ENCODE measurements at places on chromosomes 5 and 9.

GRCh38 chr5:6950860-6951259 is 237.6 kb downstream of the TENT4A start:
- DNase-seq = no peak

DNA sequence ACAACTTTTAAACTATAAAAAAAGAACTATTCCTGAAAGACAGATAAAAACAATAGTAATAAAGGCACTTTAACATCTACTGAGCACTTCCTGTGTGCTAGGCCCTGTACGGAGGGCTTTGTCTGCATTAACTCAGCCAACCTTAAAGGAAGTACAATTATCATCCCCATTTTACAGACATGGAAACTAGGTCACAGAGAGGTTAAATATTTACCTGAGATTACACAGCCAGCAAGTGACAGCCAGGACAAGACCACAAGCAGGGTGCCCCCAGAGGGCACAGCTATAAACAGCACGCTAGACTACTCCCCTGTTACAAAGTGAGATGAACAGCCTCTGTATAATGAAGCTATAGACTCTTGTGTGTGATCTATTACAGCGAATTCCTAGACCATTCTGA is 25.5 kb downstream of the DDX31 start:
- DNase-seq = peak; percentile 52

GRCh38 chr5:116361171-116361967 is 213.3 kb downstream of the SEMA6A start:
- no peak for DNase-seq

DNA sequence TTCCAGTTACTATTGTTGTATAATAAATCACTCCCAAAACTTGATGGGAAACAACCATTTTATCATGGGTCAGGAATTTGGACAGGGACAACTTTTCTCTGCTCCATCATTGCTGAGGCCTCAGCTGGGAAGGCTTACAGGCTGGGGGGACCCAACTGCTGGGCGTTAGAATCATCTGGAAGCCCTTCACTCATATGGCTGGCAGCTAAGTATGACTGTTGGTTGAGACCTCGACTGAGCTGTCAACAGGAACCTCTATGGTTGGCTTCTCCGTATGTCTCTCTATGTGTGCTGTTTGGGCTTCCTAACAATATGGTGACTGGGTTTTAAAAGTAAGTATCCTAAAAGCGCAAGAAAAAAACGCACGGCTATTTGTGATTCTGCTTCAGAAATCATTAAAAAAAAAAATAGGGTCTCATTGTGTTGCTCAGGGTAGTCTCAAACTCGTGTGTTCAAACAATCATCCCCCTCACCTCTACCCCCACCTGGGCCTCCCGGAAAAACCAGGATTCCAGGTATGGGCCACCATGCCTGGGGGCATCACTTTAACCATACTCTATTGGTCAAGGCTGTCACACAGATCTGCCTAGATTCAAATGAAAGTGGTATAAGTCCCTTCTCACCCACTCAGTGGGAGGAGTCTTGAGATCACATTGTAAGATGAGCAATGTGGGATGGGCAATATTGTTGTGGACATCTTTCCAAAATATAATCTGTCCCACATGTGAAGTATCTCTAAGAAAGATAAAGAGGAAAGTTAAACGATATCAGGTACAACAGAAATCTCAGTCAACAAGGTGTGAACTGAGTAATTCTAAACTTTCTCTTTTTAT is 15.2 kb downstream of the FNBP1 start:
- no peak for DNase-seq

DNA sequence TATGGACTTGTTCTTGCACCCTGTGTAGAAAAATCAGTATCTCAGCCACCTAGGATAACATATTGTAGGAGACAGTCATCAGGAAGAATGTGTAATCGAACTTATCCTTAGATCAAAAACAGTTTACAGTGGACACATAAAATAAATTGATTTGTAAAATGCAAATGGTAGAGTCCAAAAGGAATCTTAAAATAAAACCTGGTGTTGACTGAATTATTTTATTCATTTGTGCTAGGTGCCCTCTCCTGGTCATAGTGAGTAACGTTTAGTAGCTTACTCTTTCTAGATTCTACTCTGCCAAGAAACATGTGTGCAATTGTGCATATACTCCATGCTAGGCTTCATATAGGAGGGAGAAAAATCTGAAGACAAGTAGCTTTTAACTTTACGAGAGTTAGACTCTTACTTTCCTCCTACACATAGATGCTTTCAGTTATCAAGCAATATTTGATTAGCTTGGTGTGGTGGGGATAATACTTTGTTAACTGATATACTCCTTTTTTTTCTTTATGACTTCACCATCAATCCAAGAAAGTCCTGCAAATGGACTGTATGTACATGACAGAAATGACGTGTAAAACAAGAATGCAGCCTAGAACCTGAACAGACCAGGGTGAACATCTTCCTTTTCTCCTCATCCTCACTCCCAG is 23.7 kb upstream of the LOX start:
- peak; percentile 69 for DNase-seq

DNA sequence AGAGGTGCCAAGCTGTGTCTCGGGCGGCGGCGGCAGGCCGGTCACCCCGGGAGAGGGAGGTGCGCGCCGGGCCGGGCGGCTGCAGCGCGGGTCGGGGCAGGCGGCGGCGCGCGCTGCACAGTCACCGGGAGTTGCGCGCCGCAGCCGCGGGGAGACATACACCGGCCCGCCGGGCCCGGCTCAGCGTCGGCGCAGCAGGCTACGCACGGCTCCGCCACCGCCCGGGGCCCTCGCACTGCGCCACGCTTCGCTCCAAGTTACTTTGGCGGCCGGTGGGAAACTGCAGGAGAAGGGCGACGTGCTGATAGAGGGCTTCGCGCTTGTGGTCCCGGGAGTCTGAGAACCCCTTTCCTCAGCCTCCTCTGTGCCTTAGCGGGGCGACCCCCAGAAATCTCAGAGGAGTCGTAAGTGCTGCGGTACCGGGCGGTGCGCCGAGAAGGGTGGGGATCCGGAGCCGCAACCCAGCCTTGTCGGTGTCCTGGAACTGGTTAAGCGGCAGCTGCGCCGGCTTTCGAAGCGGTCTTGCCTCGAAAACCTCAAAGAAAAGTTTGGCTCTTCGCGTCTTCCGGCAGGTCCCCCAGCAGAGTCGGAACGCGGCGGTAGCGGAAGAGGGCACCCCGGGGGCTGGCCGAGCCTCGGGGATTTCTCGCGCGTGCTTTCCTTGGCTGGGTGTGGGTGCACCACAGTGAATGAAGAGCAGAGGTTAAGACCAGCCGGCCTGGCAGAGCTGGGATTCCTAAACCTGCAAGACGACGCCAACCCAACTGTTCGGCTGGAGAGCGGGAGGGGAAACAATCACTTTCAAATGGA is at the start of gene EFNA5:
Gene EFNA5, minus strand, starts transcription at position 6 of the 810 bp plus-strand sequence.
- DNase-seq = peak; percentile 75

DNA sequence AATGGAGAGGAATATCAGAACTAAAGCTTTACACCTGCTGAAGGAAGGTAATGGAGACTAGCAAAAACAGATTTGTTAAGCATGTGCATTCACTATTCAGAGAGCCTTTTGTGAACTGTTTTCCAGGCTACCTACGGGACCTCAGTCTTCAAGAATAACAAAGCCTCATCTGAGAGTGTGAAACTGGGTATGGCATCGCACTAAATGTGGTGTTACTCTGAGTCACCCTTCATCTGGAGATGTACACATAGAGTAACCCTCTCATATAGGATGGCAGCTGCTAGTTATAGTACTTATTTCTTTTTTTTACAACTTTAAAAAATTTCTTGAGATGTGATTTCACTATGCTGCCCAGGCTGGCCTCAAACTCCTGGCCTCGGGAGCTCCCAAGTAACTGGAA is 306.8 kb downstream of the ZNF608 start:
- no peak for DNase-seq

- no peak for DNase-seq
Observed at GRCh38 chr5:138305797-138306196, 25.8 kb downstream of the CDC25C start.

DNA sequence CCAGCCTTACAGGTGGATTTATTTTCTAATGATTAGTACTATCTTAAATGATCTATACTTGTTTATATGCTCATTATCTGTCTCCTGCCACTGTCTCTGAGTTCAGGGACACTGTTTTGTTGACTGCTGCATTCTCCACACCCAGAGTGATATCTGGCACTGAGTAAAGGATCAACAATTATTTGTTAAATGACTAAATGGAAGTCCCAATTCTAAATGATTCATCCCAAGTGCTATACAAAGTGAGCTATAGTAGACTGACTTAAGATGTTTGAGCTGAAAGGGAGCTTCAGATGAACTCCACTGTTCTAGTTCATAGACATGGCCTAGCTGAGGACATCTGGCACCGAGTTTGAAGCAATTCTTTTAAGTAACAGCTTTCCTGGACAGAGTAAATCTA is 40.5 kb downstream of the ITGA2 start:
- DNase-seq = no peak

GRCh38 chr5:39648085-39648847 is 223.5 kb upstream of the DAB2 start:
- no peak for DNase-seq

GRCh38 chr5:1067141-1068121 is 44.4 kb downstream of the SLC12A7 start:
- DNase-seq = no peak

DNA sequence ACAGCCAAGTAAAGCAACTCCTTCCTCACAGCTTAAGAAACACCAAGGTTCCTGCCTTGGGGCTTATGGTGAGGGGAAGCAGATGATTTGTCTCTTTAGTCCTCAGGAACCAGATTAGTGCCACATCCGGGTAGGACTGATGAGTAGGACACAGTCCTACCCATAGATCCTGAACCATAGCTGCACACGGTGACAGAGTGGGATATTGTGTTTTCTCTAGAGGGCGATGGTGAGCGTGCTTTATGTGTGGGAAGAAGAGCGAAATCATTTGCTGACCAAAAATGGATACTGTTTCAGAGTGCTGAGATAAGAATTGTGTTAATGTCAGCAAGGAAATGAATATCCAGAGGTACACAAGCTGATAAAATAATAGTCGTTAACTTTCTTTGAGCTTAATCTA is 209.0 kb upstream of the FBXL7 start:
- peak; percentile 11 for DNase-seq

- no peak for DNase-seq
Observed at GRCh38 chr5:9841516-9842170, 211.5 kb upstream of the TAS2R1 start.

DNA sequence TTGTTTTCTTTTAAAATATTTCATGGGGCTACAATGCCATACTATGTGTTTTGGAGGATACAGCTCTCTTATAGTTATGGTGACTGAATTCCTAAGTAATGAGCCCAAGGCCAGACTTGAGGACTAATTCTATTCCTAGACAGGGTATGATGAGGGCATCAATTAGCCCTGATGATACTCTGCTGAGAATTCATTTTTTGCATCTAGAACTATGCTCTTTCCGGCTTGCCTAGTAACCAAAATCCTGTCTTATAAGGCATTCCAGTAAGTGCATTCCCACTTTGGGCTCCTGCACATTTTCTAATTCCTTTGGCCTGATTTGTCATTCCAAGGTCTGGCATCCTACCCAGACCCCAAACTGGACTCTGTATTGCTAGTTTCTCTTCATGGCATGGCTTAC is 62.4 kb downstream of the MAT2B start:
- no peak for DNase-seq

DNA sequence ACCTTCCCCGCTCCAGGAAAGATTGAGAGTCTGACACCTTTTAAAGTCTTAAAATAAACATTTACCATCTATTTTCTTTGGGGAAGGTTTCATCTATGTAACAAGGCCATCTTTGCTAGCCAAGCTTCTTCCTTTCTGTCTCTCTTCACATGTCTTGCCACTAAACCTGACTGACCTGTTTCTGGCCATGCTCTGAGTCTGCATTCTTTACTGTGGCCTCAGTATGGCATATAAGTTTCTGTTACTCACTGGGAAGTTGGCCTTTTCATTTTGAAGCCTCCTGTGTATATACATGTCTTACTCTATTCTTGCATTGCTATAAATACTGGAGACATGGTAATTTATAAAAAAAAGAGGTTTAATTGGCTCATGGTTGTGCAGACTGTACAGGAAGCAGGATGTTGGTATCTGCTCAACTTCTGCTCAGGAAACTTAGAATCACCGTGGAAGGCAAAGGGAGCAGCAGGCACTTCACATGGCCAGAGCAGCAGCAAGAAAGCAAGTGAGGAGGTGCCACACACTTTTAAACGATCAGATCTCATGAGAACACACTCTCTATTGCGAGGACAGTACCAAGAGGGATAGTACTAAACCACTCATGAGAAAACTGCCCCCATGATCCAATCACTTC is 48.1 kb downstream of the KCNV2 start:
- no peak for DNase-seq

GRCh38 chr5:157486221-157486681 is 26.2 kb downstream of the NIPAL4 start:
- peak; percentile 86 for DNase-seq

DNA sequence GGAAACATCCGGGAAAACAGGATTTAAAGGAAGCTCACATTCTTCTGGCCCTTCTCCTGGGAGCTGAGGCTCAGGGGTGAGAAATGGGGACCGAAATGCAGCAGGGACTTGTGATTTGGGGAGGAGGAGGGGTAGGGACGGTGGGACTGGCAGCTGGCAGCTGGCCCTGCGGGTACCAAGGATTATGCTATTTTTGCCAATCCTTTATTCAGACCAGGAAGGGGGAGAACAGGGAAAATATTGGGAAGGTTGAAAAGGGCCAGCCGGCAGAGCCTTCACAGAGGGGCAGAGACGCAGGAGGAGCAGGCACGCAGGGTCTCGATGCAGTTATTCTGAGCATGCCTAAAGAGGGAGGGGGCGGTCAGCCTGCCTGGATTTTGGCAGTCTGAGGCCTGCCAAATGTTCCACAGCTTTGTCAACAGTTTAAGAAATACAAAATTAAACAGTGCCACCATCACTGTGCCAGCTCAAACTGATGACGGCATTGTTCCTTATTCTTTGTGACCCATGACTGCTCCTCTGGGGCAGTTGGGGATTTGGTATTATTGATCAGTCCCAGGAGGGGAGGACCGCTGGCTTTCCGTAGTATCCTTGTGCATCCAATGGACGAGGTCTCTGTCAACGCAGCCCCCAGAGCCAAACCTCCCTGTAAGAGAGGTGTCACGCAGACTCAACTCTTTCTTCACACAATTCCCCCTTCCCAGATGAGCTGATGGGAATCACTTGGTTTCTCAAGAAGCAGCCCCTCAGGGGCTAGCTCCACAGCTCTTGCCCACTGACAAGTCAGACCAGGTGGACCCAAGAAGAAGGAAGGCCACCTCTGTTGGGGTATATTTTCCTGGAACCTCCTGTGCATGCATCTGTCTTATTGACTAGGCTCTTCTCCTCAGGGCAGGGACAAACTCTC is 553.3 kb downstream of the BNC2 start:
- DNase-seq = no peak

- no peak for DNase-seq
Observed at GRCh38 chr9:124218987-124219461, 38.7 kb upstream of the NEK6 start.

- DNase-seq = no peak
Observed at GRCh38 chr5:10331341-10331796, 22.1 kb upstream of the MARCHF6 start.

DNA sequence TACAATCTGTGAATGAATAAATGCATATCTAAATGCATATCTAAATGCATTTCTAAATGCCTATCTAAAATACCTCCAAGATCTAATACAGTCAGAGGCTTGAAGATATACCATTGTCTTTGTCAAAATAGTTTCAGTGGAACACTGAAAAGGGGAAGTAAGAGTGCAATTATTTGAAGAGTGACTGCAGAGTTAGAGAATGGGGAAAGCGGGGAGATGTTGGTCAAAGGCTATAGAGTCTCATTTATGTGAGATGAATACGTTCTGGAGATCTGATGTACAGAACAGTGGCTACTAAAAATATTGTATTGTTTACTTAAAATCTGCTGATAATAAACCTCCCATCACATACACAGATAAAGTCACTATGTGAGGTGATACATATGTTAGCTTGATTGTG is 1126.2 kb upstream of the CDH9 start:
- DNase-seq = no peak
